ENCODE measurements at places on chromosomes 16 and 17.
A peak's percentile ranks its signal among the peaks of the same experiment; 100 is the strongest.

DNA sequence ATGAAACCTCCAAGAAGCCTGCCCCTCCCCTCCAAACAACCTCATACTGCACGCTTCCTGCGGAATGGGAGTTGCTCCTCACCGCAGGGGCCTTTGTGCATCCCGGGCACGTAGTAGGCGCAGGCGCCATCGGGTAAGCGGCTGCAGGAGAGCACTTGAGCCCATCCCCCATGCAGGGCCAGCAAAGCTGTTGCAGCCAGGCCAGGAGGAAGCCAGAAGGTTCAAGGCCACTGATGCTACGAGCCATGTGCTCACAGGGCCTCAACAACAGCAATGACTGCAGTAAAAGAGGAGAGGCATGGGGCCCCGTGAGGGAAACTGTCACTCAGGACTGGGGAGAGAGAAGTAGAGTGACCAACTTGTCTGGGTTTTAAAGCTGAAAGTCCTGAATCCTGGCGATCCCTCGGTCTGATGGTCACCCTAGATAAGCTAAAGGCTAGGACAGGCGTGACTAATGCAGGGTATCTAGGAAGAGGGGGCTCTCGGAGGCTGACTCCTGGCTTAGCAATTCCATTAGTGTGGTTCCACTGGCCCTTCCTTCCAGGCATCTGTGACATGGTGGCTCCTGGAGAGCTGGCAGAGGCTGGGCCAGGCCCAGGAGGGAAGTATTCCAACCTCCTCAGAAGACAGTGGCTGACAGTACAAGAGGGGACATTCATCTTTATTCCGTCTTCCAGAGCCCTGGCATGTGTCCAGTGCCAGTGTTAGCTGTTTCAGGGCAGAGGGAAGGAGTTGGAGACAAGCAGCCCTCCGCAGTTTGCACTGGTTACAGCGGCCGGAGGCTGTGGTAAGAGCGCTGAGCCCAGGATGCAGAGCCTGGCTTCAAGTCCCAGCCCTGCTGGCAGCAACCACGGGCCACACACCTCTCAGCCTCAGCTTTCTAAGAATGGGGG is 20.8 kb downstream of the GOSR2 start:
- DNase-seq: no peak

DNA sequence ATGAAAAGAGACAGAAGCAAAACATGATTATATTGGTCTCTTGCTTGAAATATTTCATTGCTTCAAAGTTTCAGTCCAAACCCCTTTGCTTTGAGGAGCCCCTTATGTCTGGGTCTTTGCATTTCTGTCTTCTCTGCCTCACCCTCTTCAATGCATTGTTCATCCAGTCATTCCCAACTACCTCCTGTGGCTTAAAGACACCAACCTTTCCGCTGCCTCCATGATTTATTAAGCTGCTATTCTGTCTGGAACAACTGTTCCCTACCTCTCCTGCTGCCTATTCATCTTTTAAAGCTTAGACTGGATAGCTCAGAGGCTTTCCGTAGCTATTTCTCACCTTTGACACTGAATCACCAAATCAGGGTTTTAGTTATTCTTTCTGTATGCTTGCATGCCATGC is 2.3 kb downstream of the KRTAP3-2 start:
- DNase-seq: no peak

DNA sequence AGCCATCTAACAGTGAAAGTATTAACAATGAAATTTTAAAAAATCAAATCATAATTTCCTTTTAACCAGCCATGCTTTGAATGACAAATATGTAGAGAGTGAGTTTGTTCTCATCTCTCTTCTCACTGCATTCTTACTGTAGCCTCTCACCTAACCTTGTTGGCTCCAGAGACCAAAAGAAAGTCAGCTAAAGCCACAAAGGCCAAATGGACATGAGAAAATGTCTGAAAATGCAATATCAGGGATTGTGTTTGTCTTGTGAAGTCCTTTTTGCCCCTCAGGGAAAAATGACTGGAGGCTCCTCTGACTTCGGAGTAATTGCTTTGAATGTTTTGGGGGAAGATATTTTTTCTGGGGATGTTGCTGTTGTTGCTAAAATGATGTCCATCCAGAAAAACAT is 166.3 kb downstream of the SLC39A11 start:
- DNase-seq: no peak

- DNase-seq: no peak
Measured at GRCh38 chr16:72829846-72830775, 217.8 kb downstream of the ZFHX3 start.

GRCh38 chr16:68284847-68285246 is 20.5 kb downstream of the SLC7A6 start:
- no peak for DNase-seq

- DNase-seq: no peak
Measured at GRCh38 chr17:46917516-46917915, 5.4 kb upstream of the GOSR2 start.

DNA sequence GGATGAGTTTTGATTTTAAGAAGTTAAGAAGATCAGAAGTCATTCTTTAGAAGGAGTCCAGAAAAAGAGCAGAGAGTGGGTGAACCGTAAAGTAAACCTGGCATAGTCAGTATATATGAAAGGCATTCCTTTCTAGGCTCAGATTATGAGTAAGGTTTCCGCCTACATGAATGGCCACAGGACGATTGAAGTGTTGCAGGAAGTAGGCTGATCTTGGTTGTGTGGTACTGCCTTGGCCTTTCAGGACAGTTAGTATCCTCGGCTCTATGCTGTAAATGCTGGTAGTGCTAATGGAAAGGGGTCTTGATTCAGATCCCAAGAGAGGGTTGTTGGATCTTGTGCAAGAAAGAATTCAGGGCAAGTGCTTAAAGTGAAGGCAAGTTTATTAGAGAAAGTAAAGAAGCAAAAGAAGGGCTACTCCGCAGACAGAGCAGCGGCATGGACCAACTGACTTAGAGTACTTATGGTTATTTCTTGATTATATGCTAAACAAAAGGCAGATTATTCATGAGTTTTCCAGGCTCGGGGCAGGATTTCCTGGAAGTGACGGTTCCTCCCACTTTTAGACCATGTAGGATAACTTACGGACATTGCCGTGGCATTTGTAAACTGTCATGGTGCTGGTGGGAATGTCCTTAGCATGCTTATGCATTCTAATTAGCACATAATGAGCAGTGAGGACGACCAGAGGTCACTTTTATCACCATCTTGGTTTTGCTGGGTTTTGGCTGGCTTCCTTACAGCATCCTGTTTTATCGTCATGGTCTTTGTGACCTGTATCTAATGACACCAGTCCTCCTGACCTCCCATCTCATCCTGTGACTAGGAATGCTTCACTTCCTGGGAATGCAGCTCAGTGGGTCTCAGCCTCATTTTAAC is 164.8 kb downstream of the SNX29 start:
- DNase-seq: no peak

DNA sequence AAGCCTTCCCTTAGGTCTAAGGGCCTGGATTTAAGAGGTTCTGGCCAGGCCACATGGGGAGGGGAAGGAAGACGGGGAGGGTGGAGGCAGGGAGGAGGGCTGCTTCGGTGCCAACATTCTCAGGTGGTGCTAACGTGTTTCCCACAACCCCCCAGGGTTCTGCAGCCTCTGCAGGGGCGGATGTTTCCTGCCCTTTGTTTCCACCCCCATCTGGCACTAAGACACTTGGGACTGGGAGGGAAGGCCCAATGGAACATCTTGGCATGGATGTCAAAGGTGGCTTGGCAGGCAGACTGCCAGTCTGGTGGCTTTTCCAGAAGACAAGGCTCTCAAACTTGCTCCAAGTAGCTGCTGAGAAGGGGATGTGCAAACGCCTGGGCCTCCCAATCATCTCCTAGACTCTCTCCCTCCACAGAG is 12.7 kb downstream of the HIC1 start:
- peak; percentile 91 for DNase-seq

DNA sequence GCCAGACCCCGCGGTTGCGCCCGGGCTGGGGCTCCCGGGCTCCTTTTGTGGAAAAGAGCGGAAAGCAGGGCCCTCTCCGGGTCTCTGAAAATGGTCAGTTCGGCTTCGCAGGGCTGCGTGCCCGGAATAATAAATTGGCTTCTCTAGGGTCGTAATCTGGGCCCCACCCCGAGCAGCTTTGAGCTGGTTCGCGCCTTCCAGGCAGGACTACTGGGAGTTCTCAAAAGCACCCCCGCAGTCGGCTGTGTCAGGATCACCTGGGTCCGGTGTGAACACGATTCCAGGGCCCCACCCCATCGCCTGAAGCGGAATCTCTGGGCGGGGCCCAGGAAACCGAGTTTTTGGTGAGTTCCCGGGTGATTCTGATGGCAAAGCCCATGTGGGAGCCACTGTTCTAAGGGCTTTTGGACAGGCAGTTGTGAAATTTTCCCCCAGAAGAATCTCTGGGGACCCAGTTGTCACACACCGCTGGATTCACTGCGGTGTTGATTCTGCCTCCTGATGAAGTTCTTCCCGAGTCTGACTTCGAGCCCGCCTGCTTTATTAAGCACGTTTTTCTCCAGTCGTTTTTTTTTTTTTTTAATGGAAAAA is 77.0 kb downstream of the MRC2 start:
- DNase-seq: no peak
